Activated gamma-delta T cell (primary cell): ENCODE measurements at places on chromosomes 3 and 15.

GRCh38 chr15:101161656-101162055, 90.2 kb downstream of the CHSY1 start:
- no peak for DNase-seq

- no peak for DNase-seq
Measured at GRCh38 chr3:23778446-23778845, 27.3 kb upstream of the UBE2E1 start.

DNA sequence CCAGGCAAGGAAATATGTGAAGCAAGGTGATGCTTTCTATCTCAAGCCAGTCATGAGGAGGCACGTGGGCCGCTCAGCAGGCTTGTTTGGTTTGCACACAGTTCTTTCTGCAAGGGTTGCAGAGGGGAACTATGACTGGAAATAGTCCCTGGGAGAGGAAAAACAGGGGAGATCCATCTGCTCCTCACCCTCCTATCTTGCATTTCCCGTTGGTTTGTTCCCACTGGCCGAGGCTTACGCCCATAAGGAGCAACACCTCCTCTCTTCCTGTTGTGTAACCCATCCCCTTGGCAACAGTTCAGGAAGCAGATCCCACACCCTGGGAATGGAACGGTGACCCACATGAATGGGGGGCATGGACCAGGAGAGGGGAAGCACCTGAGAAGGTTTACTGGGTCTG, 72.1 kb upstream of the MAGI1 start:
- DNase-seq, result no peak

DNA sequence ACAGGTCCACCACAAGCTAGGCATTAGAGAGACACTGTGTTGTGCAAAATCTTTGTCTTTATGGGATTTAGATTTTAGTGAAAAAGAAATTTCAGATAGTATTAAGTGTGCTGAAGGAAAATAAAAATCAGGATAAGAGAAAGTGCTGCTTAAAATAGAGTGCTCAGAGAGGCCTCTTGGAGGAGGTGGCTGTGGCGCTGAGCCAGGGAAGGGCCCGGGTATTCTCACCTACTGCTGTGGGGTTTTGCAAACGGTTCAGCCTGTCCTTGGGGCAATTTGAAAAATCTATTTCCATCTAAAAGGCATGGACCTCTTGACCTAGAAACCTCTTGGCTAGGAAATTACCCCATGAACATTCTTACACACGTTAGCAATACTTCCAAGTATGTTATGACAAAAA, 267.7 kb downstream of the TJP1 start:
- no peak for DNase-seq

DNA sequence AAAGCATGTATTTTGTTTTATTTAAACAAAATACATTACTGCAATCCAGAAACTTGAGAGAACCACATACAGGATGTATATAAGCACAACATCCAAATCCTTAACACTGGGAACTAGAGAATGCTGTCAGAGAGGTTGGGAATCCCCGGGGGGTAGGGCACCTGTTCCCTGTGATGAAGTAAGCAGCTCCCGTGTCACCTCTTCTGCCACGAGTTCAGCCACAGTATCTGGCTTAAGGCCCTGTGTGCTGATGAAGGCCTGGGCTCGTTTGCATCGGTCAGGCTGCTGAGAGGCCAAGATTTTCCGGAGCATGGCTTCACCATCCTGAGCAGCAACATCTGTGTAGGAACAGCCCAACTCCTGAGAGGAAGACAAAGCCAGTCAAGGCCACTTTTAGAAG, 36.4 kb downstream of the EIF3J start:
- no peak for DNase-seq

GRCh38 chr3:32004113-32004765, 22.7 kb downstream of the ZNF860 start:
- no peak for DNase-seq
